Activated T-cell treated with anti-CD3 and anti-CD28 coated beads, Interleukin-2, amount 50 U/mL, for 1 hour (primary cell): ENCODE measurements at places on chromosomes 7 and 10.
A peak's percentile ranks its signal among the peaks of the same experiment; 100 is the strongest.

DNA sequence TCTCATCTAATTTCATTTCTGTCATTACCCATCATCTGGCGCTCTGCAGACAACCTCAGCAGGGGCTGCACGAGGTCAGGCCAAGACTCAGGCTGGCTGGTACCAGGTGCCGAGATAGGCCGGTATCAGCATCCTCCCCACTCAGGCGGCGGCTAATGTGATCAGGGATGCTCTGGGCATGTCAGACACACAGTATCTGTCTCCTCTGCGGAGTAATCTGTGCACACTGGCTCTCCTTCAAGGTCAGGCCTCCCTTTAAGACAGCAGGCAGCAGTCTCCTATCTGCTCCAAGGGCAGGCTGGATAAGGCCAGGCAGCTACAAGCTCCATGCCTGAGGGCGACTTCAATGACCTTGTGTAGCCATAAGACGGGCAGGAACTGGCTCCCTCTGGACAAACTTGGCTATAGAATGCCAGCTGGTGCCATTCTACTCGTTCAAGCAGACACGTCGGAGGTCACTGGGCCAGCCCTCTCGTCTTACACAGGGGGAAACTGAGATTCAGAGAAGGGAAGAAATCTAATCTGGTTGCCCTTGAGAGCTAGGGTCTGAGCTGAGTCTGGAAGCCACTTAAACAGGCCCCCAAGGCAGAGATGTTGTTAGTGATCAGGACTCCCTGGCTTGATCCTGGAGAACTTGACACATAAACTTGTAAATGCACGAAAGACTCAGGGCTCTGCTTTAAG lies 59.3 kb downstream of the ARHGAP22 start:
- no peak for DNase-seq

DNA sequence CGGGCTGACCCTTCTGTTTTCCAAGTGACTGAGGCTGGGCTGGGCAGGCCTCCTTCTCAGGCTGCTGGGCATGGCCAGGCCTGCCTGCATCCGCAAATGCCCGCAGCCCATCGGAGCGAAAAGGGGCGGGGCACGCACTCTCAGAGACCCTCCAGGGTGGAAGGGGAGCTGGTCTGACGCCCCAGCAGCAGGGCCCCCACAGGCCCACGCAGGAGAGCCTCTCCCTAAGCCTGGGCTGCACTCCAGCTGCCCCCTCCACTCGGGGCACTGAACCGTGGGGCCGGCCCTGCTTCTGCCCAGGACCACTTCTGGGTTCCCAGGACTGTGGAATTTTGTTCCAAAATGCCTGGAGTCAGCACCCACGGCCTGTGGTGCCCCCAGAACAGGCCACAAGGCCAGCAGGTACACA lies 9.3 kb downstream of the ADAP1 start:
- DNase-seq = no peak

- DNase-seq = no peak
These were observed 31.8 kb downstream of the CRHR2 start for GRCh38 chr7:30650421-30650808.

DNA sequence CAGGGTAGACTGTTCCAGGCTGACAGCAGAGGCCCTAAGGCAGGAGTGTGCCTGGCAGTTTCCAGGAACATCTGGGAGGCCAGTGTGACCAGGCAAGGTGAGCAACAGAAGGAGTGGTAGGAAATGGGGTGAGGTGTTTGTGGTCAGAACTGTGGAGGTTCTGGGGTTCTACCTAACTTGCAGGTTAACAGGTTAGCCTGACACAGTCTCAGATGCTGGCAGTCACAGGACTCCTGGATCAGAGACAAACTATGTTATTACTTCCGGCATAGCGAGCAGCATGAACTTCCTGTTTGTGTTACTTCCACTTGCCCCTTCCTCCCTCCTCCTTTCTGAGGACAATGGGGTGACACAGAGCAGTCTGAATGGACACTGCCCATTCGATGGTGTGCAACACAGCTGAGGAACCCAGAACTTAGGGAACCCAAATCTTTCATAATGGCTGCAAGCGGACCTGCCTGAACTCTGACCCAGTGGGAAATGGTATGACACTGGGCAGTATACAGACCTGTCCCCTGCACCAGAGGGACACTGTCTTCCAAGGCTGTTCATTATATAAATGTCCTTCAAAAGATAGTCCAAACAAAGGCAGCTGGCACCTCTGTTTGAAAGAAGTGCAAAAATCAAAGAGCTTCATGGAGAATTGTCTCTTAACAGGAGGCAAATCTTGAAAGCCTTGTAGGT lies 3.9 kb upstream of the SAR1A start:
- peak; percentile 36 for DNase-seq

DNA sequence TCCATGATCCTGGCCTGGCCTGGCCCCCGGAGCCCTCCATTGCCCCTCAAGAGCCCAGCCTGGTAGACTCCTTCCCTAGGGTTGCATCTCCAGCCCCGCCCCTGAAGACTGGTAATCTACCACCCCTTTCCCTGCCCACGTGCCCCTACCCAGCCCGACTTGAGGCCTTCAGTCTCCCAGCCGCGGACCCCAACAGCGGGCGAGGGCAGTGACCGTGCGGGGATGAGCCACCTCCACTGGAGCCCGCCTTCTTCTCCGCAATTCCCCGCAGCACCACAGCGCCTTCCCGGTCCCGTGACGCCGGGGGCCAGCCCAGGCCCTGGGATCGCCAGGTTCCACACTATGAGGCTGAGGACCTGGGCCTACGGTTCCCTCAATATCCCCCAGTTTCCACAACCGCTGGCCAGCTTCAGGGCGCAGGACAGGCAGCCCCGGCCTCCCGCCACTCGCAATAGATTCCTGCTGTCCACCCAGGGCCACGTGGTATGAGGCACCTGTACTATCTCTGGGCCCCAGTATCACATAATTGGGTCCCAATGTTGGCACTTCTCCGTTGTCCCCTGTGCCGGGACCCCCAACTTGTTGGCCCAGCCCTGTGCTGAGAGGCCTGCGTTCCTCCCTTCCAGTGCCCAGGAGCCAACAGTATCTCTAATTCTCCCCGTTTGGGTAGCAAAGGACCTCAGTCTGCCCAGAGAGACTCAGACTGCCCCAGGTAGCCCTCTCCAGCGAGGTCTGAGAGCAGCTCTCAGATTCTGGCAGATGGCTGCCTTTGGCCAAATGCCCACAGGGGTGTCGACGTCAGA lies 1.1 kb upstream of the GPRIN2 start:
- no peak for DNase-seq

GRCh38 chr7:2796358-2797352 lies 47.5 kb downstream of the GNA12 start:
- no peak for DNase-seq

GRCh38 chr7:95088536-95089215 lies 181.3 kb downstream of the PPP1R9A start:
- DNase-seq = no peak

GRCh38 chr7:55493408-55493807 lies 78.9 kb downstream of the VOPP1 start:
- DNase-seq = no peak

DNA sequence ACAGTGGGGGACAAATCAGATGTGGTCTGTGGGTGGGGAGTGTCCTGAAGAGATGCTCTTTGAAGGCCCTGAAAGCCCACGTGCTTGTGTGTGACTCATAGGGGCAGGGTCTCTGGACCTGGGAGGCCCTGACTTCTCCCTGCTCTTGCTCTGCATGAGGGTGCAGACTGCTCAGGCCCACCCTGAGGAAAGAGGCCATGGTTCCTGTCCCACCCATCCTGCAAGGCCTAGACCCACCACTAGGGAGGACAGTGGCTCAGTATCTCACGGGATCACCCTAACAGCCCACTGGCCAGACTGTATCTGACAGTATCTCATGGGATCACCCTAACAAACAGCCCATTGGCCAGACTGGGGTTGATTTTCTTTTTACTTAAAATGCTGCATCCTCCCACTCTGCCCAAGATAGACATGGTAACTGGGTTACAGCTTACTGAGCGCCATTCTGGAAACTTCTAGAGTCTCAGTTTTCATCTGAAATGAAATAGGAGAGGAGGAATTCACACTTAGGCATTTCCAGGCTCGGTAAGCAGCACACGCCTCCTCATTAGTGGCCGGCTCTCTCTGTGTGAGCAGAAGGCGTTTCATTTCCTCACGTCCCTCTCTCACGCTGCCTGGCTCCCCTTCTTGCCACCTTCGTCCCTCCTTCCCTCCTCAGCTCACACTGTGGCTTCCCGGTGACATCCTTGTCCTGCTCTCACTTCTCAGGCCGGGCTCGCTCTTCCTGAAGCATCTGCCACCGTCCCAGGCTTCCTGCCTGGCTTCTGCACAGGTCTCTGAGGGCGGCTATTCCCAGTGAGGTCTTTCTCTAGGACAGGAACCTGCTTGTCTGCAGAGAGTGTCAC lies 242.6 kb downstream of the GLRX3 start:
- no peak for DNase-seq

GRCh38 chr7:45573204-45573603 lies 964 bp upstream of the ADCY1 start:
- DNase-seq = no peak

DNA sequence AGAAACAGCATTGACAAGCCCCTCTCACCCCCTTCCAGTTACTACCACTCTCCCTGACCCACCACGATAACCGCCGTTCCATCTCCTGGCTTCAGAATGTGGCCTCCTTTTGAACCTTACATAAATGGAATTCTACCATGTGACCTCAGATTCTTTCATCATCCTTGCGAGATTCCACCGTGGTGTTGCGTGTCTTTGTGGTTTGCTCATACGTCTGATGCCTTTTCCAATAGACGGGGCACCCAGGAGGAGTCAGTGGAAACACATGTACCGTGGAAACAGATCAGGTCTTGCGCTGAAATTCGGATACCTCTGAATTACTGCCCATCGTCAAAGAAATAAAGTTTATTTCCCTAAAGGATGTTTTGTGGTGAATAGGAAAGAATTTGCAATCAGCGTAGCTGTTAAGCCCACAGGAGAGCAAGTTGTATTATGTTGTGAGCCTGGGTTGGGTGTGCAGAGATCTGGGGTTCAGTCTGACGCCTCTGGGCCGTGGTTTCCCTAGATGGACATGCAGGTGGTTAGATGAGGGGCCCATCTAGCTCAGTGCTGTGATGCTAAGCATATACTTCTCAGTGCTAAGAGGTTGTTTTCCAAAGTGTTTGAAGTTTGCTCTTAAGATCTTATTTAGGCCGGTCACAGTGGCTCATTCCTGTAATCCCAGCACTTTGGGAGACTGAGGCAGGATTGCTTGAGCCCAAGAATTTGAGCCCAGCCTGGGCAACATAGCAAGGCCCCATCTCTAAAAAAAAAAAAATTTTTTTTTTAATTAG lies 29.1 kb downstream of the GTF2IRD1 start:
- DNase-seq = no peak

DNA sequence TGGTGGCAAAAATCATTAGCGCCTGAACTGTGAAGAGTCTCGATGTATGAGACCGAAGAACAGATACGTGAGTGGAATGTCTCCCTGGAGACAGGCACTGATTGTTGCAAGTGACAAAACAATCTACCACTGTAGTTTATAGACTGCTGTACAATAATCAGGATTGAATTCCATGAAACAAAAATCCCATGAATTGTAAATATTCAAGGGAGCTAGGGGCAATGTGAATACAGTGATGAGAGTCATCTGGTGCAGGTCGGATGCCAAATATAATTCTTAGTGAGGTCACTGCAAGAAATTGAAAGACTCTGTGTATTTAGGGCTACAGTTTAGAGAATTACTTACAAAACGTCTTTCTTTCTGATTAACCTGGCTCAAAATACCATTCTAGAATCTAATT lies 594.4 kb upstream of the VSTM2A start:
- DNase-seq = no peak

- no peak for DNase-seq
These were observed 152.9 kb downstream of the CYP26A1 start for GRCh38 chr10:93226619-93227018.

DNA sequence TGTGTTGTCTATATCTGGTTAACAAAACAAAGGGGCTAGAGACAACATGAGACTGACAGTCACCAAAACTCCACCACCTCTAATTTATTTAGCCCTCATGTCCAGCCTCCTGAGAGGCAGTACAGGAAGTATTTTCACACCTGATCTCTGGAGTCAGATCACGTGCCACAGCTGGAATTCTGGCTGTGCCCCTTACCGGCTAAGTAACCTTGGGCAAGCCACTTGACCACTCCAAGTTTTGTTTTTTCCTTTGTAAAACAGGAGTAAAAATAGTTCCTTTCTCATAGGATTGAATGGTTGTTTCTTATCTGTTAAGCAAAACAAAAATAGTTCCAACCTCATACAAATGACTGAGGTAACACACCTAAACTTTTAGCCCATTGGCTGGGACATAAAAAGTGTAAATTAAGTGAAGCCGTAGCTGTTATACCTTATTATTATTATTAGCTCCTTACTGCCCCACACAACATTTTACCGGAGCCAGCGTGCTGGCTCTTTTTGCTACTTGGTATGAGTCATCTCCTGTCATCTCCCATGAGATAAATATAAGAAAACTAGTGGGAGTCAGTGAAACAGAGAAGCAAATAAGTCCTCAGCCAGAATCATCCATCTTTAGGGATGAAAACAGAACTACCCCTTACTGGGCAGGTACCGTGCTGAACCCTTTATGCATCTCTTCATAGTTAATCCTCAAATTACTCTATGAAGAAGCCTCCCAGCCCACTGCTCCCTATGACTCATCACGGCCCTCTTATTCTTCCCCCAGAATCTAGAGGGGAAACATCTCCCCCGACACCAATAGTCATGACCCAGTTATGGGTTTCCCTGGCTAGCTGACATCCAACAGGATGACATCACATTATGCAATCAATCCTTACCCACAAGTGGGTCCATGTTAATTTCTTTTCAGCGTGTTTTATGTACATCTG lies 44.9 kb downstream of the PPP1R3C start:
- no peak for DNase-seq

DNA sequence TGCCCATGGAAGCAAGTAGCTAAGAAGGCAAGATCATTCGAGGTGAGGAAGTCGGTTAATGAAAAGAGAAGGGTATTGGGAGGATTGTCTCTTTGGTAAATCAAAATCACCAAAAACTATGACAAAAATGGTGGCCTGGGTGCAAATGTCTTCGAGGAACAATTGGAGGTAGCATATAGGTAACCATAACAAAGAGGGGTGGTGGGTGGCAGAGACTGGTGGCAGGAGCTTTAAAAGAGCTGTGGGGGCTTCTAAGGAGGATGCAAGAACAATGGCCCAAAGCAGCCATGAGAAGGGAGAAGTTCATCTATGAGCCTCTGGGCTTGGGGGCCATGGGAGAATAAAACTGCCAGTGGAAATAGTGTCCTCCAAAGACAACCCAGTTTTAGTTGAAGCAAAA lies 172.2 kb upstream of the PDE1C start:
- DNase-seq = no peak

GRCh38 chr7:18119985-18120384 lies 92.3 kb upstream of the PRPS1L1 start:
- no peak for DNase-seq

- DNase-seq = no peak
These were observed 146.3 kb downstream of the TCF7L2 start for GRCh38 chr10:113096128-113096996.
